ENCODE measurements at places on chromosomes 12 and 14.

GRCh38 chr12:49489154-49489553 lies 49.7 kb upstream of the KCNH3 start:
- DNase-seq = no peak

DNA sequence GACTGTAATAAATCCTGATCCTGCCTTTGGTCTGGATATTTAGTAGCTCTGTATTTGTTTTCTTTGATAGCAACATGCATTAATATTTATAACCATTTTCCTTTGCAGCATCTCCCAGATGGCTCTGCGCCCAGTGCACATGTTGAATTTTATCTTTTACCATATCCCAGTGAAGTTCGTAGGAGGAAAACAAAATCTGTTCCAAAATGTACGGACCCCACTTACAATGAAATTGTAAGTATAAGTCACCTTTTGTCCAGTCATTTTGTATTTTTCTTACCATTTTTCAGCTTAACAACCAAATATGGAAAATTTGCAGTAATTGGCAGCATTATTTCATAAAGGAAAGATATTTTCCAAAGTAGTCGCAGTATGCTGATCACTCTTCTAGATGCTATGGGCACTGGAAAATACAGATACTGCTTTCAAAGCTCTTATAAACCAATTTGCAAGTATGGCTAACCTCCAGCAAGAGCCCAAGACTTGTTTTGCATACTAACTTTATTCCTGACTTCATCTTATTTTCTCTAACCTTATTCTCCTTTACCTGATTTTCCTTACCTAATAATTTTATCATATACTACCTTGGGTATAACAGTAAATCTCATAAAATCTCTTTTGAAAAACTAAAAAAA lies 97.4 kb downstream of the PLCZ1 start:
- DNase-seq = no peak

DNA sequence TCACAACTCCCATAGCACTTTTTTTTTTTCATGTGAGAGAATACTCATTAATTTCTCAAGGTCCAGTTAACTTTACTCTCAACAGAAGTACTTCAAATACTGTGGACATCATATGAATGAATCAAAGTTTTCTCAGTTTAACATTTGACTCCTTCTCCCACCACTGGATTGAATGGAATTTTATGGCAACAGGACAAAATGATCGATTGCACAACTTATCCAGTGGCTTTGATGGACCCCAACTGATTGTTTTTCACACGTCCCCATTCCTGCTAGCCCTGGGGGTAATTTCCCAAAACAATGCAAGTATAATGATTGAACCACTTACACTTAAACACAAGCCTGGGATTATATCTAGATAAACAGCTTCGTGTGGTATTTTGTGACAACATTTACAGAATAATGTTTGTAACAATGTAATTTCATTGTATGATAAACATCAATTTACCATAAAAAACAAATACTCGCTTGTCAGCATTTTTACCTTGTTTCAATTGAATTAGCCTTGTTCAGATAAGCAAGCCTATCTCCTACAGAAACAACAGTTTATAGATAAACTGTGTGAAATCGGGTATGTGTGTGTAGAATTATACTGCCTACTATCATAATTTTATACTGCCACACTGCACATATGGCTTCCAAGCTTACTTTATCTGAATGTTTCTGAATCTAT lies 60.9 kb downstream of the SOX5 start:
- no peak for DNase-seq

DNA sequence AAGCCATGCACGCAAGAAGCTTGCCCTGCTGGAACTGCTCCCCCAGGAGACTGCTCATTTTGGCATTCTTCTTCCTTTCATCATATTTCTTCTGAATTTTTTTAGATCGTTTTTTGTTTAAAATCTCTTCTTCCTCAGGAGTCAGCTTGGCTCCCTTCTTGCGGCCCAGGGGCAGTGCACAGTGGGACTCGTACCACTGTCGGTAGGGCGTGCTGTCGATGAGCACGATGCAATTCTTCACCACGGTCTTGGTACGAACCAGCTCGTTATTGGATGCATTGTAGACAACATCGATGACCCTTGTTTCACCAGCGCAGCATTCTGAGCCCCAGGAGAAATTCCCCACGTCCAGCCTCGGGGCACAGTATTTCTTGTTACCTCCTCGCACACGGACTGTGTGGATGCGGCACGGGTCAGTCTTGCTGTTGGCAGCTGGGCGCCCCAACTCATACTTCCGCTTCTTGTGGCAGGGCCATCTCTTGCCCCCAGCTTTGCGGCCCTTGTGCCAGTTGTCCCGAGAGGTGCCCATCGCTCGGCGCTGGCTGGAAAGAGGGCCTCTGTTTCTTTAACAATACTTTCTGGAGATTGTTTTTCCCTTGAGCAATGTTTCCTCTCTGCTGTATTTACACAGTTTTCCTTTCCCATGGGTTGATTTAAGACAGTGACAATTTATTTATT lies 452.4 kb downstream of the TMEM121 start:
- no peak for DNase-seq

- peak; percentile 60 for DNase-seq
These were observed 63.2 kb downstream of the ERGIC2 start for GRCh38 chr12:29317556-29318363.

- no peak for DNase-seq
These were observed 24.3 kb downstream of the TECPR2 start for GRCh38 chr14:102387086-102387485.

GRCh38 chr14:68377459-68377858 lies 415.4 kb downstream of the ZFP36L1 start:
- no peak for DNase-seq

GRCh38 chr12:102063069-102063468 lies 1.3 kb upstream of the WASHC3 start:
- no peak for DNase-seq

DNA sequence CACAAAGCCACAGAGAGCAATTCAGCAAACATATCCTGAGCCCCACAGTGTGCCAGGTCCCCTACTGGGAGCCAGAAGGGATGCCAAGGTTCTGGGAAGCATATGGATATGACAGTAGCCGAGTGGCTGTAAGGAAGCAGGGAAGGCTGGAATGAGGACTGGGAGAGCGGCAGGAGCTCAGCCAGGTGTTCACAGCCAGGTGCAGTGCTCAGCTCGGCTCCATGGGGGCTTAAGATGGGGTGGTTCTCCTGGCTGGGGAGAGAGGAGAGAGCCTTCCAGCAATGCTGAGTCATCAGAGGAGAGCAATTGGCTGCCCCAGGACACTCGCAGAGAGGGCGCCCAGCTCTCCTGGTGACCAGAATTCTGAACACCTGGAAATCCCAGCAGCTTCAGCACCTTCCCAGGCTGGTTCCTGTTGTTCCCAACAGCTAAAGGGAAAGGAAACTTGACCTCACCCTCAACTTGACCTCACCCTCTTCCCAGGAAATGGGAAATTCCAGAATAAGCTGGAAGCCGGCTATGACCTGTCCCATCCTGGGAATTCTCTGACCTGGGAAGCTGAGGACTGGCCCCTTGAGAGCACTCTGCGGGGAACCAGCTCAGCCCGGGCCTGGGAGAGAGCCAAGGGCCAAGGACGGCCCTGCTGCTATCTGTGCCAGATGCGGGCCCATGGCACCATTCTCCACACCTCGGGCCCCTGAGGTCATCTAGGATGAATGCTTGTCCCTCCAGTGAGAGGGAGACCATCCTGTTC lies 34.6 kb downstream of the SLC6A12 start:
- DNase-seq = no peak
